ENCODE measurements at places on chromosomes 4 and X.

- no peak for DNase-seq
These were observed 237.9 kb downstream of the KCTD8 start for GRCh38 chr4:44210750-44211149.

DNA sequence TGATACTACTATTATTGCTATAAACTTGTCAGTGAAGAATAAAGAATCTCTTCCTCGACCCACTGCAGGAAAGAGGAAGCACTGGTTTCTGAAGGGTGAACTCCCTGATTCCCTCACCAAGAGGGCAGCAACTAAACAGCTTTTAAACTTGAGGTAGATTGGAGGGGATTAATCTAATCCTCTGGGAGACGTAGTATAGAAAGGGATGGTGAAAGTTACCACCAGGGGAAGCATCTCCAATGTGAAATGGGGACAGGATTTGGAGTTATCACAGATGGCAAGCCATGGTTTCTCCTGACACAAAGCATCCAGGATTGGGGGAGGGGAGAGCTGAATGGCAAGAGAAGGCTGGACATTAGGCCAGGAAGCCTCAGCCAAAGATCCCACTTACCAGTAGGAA is 62.7 kb upstream of the PTPN13 start:
- no peak for DNase-seq

- DNase-seq = no peak
These were observed 394 bp upstream of the DYNLT3 start for GRCh38 chrX:37847733-37848197.

- DNase-seq = no peak
These were observed 29.2 kb upstream of the IL9R start for GRCh38 chrX:155968326-155968661.

DNA sequence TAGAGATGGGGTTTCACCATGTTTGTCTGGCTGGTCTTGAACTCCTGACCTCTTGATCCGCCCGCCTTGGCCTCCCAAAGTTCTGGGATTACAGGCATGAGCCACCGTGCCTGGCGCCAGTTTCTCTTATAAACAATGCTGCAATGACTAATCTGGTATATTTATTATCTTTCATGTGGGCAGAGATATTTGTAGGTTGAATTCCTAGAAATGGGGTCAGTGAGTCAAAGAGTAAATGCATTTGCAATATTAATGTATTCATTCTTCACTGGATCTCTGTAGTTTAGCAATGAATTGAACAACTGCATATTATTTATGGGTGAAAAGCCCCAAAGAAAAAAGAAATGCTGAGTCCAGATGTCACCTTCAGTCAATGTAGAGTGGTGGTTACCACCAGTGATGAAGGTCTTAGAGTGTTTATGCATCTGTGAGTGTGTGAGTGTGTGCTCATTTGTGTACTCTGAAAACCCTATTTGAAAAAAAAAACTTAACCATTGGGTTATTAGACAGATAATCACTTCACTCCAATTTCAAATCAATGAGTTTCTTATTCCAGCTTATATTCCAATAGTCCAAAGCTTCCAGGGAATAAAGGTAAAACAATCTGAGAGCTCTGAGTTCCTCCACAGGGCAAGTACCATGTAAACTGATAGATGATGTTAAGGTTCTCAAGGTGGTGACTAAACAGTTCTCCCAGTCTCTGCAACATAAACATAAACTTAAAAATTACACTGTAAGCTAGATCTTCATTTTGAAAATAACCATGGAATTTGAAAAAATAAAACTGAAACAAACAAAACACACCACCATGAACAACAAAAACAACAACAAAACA is 22.6 kb upstream of the CD38 start:
- DNase-seq = no peak

- no peak for DNase-seq
These were observed 578.0 kb downstream of the BCOR start for GRCh38 chrX:39519566-39520301.

- DNase-seq = no peak
These were observed at the start of gene VEGFC for GRCh38 chr4:176792326-176793059. Gene VEGFC (minus strand): TSS chr4:176792922. CDS start chr4:176792311, 611 bp downstream.

DNA sequence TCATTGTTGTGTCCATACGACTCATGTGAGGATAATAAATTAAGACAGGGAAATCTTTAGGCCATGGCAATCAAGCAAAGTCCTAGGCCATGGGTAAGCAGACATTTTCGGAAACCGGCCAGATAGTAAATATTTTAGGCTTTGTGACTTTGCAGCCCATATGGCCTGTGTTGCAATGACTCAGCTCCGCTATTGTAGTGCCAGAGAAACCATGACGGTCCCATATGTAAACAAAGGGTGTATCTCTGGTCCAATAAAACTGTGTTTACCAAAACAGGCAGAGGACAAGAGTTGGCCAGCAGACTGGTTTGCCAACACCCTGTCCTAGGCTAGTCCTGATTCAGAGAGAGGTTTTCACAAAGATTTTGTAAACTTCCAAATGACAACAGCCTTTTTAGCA is 5.0 kb downstream of the FAM114A1 start:
- DNase-seq = no peak

GRCh38 chrX:46036508-46036907 is 508.7 kb downstream of the ZNF674 start:
- no peak for DNase-seq

Data from CD4-positive, alpha-beta T cell treated with Interleukin-17A for 4 hours (primary cell).